RWPE2 (cell line): ENCODE measurements at places on chromosomes 13 and 19.

DNA sequence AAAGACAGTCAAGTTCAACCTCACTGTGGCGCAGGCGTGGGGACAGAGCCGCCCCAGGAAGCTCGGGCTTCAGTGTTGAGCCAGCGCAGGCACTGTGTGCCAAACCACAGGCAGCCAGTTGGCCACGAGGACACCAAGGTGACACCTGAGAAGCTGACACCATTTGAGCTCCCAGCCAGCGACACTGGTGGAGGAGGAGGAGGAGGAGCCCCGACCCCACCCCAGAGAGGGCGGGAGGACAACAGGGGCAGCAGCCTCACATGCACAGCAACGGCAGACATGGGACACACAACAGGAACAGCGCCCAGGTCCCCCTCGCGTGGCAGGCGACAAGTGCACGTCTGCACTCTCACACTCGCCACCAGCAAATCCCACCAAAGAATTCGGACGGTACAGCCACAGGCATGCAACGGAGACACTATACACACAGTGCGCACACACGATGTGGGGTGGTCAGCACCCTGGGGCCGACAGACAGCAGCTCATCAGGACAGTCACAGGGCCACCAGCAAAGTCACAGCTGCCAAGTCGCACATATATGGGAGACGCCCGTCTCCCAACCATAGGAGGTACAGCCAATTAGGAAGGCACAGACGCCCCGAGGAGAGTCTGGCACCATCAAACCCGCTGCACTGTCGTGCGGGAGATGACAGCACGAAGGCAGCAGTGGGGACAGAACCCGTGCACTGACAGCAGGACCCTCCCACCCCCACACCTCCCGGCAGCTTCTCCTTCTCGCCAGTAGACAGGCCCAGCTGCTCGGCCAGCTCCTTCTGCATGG, 3.4 kb downstream of the EIF3G start:
- no peaks in the 10 kb centered on the region for H3K27me3 ChIP-seq
- no peak overlapping the region for H3K27ac ChIP-seq
- H3K4me1 ChIP-seq, result peaks cover 9% of the 10 kb centered on the region
- no peak overlapping the region for H3K4me3 ChIP-seq
- DNase-seq, result no peak
- peaks cover 51% of the 10 kb centered on the region for H3K36me3 ChIP-seq

GRCh38 chr13:76854894-76855293, 31.3 kb downstream of the KCTD12 start:
- peak overlapping the region; percentile 93 for H3K27ac ChIP-seq
- no peaks in the 10 kb centered on the region for H3K27me3 ChIP-seq
- no peak for DNase-seq
- no peaks in the 10 kb centered on the region for H3K36me3 ChIP-seq
- H3K4me3 ChIP-seq, result no peak overlapping the region
- peaks cover 47% of the 10 kb centered on the region for H3K4me1 ChIP-seq

DNA sequence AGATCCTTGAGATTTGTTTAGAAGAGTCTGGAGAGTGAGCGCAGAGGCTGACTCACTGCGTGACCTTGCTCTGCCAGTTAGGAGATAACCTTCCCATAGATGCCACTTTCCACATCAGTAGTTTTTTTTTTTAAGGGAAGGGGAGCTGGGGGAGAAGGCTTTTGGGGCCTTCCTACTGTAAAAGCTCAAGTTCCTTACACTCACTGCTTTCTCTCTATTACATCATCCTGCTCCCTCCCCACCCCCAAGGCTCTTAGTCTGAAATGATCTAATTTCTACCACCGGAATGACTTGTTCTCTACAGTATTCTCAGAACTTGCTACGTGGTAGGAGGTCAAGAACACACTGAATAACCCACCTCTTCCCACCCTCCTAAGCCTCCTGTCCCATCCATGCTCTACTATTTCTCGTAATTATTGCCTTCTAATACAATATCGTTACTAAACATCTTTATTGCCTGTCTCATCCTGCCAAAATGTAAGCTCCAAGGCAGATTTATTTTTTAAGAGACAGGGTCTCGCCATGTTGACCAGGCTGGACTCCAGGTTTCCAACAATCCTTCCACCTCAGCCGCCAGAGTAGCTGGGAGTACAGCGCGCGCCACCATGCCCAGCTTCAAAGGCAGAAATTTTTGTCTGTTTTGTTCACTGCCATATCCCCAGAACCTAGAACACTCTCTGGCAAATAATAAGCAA, 1.2 kb downstream of the LONP1 start:
- peak overlapping the region; percentile 73 for H3K27ac ChIP-seq
- DNase-seq, result no peak
- H3K4me1 ChIP-seq, result peaks cover 2% of the 10 kb centered on the region

GRCh38 chr13:44407891-44408290, 34.3 kb downstream of the SERP2 start:
- DNase-seq, result no peak
- no peaks in the 10 kb centered on the region for H3K36me3 ChIP-seq
- H3K27ac ChIP-seq, result no peak overlapping the region
- H3K27me3 ChIP-seq, result no peaks in the 10 kb centered on the region
- H3K4me1 ChIP-seq, result peaks cover 8% of the 10 kb centered on the region

DNA sequence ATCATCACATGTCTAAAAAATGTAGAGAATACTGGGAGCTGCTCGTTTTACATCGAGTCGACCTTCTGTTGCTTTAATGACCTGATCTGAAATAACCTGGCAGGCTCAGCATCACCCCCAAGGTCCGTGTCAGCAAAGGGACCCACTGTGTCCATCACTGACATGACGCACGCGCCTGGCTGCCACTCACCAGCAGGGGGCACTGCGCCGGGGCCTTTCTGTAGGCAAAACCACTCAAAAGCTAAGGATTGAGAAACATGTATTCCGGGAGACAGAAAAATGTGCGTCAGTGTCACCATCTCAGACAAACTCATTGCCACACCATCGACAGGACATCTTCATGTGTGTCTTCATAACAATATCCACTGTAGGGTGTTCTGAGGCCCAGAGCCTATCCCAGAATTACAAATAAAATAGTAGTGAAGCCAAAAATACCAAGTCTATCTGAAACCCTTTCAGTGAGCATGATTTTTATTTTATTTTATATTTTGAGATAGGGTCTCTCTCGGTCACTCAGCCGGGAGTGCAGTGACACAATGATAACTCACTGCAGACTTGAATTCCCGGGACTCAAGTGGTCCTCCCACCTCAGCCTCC, 130.3 kb upstream of the LSM14A start:
- no peaks in the 10 kb centered on the region for H3K36me3 ChIP-seq
- H3K4me3 ChIP-seq, result no peak overlapping the region
- no peak for DNase-seq
- no peaks in the 10 kb centered on the region for H3K27me3 ChIP-seq

GRCh38 chr19:54918499-54918898, 12.6 kb downstream of the NCR1 start:
- no peak overlapping the region for H3K27ac ChIP-seq
- H3K36me3 ChIP-seq, result no peaks in the 10 kb centered on the region
- H3K4me1 ChIP-seq, result no peaks in the 10 kb centered on the region
- no peak overlapping the region for H3K4me3 ChIP-seq
- no peaks in the 10 kb centered on the region for H3K27me3 ChIP-seq

- DNase-seq, result no peak
- H3K36me3 ChIP-seq, result peaks cover 19% of the 10 kb centered on the region
- H3K27ac ChIP-seq, result peak overlapping the region; percentile 70
- no peaks in the 10 kb centered on the region for H3K27me3 ChIP-seq
Observed at GRCh38 chr19:48992581-48993174, 431 bp downstream of the GYS1 start.

DNA sequence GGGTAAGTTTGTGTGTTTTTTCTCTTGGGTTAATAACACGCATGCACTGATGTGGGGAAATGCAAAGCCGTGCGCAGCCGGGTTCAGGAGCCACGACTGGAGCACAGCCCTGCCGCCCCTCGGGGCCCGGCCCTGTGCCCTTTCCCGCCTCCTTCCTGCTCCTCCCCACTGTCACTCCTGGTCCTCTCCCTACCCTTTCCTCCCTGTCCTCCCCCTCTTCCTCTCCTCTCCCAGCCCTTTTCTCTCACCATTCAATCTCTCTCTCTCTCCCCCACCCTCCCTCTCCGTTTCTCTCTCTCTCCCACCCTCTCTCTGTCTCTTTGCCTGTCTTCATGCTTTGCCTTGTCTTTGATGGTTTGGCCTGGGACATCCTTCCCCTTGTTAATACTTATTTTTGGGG, 27.2 kb downstream of the PLEKHJ1 start:
- H3K27ac ChIP-seq, result no peak overlapping the region
- DNase-seq, result no peak
- no peak overlapping the region for H3K4me3 ChIP-seq
- peaks cover 44% of the 10 kb centered on the region for H3K36me3 ChIP-seq
- no peaks in the 10 kb centered on the region for H3K4me1 ChIP-seq

- H3K4me3 ChIP-seq, result no peak overlapping the region
- H3K27me3 ChIP-seq, result no peaks in the 10 kb centered on the region
- no peak overlapping the region for H3K27ac ChIP-seq
- no peak for DNase-seq
- peaks cover 5% of the 10 kb centered on the region for H3K36me3 ChIP-seq
Observed at GRCh38 chr19:57366776-57367175, 3.4 kb downstream of the TRAPPC2B start.

GRCh38 chr13:74040200-74040599, 94.0 kb downstream of the KLF12 start:
- DNase-seq, result no peak
- no peaks in the 10 kb centered on the region for H3K36me3 ChIP-seq

GRCh38 chr19:4906963-4907362, 2.3 kb upstream of the UHRF1 start:
- no peaks in the 10 kb centered on the region for H3K27me3 ChIP-seq
- peaks cover 12% of the 10 kb centered on the region for H3K36me3 ChIP-seq
- no peak overlapping the region for H3K27ac ChIP-seq
- DNase-seq, result no peak
- no peak overlapping the region for H3K4me3 ChIP-seq
- H3K4me1 ChIP-seq, result peaks cover 12% of the 10 kb centered on the region

DNA sequence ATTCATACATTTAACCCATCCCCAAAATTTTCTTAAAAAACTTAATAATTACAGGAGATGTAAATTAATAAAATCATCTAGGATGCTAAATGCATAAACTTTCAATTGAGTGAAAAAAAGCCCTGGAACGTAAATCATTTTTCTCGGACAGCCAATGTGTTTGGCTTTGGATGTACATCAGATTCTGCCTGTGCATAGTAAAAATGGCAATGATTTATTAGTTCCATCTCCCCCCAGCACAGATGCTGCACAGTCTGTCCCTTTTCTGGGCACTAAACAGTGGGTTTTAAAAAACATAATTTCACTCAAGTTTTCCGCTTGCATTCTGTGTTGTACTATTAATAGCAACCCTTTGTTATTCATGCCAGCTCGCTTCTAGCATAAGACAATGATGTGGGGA, 147.7 kb downstream of the TM9SF2 start:
- H3K36me3 ChIP-seq, result no peaks in the 10 kb centered on the region
- no peaks in the 10 kb centered on the region for H3K27me3 ChIP-seq
- no peak for DNase-seq
- no peak overlapping the region for H3K4me3 ChIP-seq
- H3K4me1 ChIP-seq, result no peaks in the 10 kb centered on the region

DNA sequence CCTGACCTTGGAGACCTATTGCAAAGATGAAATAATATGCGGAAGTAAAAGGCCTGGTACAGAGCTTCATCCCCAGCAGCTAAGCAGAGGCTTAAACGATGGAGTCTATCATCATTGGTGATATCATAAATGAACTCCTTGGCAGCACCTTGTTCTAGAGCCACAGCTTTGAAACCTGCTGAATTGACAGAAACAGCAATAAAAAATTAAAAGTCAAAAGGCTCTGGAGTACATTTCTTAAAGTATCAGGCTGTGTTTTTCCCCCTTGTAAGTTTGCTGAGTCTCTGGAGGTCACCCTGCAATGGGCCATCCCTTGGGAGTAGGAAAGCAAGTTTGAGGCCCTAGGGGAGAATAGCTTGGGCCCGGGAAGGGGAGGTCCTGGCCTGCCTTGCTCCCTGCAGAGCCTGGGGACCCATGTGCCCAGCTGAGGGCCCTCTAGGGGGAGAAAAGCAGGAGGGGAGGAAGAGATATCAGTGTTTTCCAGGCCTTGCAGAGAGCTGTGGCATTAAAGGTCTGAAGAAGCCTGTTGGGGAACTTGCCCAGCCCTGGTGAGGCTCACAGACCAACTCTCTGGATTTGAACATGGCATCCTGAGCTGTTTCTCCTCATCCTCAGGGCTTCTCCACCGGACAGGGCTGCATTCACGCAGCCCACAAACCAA, 416.1 kb downstream of the ZNF536 start:
- H3K27me3 ChIP-seq, result no peaks in the 10 kb centered on the region
- H3K27ac ChIP-seq, result no peak overlapping the region
- no peaks in the 10 kb centered on the region for H3K4me1 ChIP-seq
- H3K36me3 ChIP-seq, result no peaks in the 10 kb centered on the region
- no peak for DNase-seq
- no peak overlapping the region for H3K4me3 ChIP-seq

- DNase-seq, result no peak
- H3K27me3 ChIP-seq, result no peaks in the 10 kb centered on the region
- H3K4me1 ChIP-seq, result no peaks in the 10 kb centered on the region
- no peak overlapping the region for H3K4me3 ChIP-seq
- no peaks in the 10 kb centered on the region for H3K36me3 ChIP-seq
Observed at GRCh38 chr13:52999093-52999696, 29.4 kb upstream of the OLFM4 start.

DNA sequence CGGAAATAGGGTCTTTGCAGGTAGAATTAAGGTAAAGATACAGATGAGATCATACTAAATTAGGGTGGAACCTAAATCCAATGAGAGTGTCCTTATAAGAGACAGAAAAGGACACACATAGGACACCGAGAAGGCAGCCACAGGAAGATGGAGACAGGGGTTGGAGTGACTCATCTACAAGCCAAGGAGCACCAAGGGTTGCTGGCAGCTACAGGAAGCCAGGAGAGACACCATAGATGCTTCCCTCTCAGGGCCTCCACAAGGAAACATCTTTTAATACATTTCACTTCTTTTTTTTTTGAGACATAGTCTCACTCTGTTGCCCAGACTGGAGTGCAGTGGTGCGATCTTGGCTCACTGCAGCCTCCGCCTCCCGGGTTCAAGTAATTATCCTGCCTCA, 10.1 kb downstream of the TMEM143 start:
- H3K36me3 ChIP-seq, result no peaks in the 10 kb centered on the region
- no peaks in the 10 kb centered on the region for H3K4me1 ChIP-seq
- H3K27me3 ChIP-seq, result no peaks in the 10 kb centered on the region
- H3K4me3 ChIP-seq, result no peak overlapping the region
- DNase-seq, result no peak

GRCh38 chr19:13987101-13987890, 18.8 kb downstream of the RFX1 start:
- H3K36me3 ChIP-seq, result no peaks in the 10 kb centered on the region
- DNase-seq, result no peak
- no peaks in the 10 kb centered on the region for H3K27me3 ChIP-seq
- no peak overlapping the region for H3K27ac ChIP-seq

- H3K4me3 ChIP-seq, result no peak overlapping the region
- no peak overlapping the region for H3K27ac ChIP-seq
- no peaks in the 10 kb centered on the region for H3K27me3 ChIP-seq
- peaks cover 47% of the 10 kb centered on the region for H3K4me1 ChIP-seq
- H3K36me3 ChIP-seq, result peaks cover 21% of the 10 kb centered on the region
- DNase-seq, result no peak
Observed at GRCh38 chr19:15303105-15303780, 29.1 kb downstream of the BRD4 start.
